H7 (cell line): ENCODE measurements at places on chromosomes 16 and 17. TPM values are rescaled to one million over a fixed set of nuclear protein-coding genes. Genes with fewer than 3 reads are reported as not detected.

- no peak for DNase-seq
Measured at GRCh38 chr17:67278363-67278762, 33.4 kb upstream of the HELZ start.

The SHBG gene
- 0.35 and 1.5 TPM in 2 replicates for total RNA-seq

The TBC1D3G gene
- total RNA-seq, result not detected in 2 replicates

GRCh38 chr16:27690608-27691007 is 140.7 kb downstream of the KATNIP start:
- DNase-seq, result peak; percentile 63

DNA sequence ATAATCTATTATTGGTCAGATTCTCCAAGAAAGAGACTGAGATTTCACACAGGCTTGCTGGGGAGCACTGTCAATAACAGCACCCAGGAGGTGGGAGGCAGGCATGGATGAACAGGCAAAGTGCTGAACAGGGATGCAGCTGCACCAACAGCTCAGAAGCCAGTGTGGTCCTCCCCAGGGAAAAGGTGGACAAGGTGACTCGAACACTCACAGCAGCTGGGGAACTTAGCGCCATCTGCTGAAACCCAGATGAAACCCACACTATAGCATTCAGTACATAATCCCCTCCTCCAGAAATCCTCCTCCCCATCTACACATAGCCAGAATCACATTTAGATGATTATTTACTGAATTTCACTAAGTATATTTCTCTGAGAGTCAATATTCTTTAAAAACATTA is 255.2 kb upstream of the WSB1 start:
- peak; percentile 7 for DNase-seq
